Stimulated activated CD4-positive, alpha-beta T cell treated with anti-CD3 and anti-CD28 coated beads, TNF-alpha, amount 100 ng/mL, for 1 hour (primary cell): ENCODE measurements at places on chromosomes 1 and 21.

- DNase-seq = no peak
Observed at GRCh38 chr1:29259802-29260441, 23.6 kb downstream of the PTPRU start.

GRCh38 chr1:200354243-200354642 lies 55.6 kb downstream of the ZNF281 start:
- no peak for DNase-seq

- DNase-seq = no peak
Observed at GRCh38 chr1:1981142-1981500, 22.5 kb downstream of the CFAP74 start.

DNA sequence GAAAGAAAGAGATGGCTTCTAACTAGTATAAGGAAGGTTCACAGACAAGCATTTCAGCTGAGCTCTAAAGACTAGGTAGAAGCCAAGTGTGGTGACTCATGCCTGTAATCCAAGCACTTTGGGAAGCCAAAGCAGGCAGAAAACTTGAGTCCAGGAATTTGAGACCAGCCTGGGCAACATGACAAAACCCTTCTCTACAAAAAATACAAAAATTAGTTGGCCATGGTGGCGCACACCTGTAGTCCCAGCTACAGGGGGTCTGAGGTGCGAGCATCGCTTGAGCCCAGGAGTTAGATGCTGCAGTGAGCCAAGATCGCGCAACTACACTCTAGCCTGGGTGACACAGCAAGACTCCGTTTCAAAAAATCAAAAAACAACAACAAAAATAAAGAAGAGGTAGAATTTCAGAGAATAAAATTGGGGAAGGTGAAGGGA lies 27.8 kb downstream of the FBXO42 start:
- DNase-seq = no peak

DNA sequence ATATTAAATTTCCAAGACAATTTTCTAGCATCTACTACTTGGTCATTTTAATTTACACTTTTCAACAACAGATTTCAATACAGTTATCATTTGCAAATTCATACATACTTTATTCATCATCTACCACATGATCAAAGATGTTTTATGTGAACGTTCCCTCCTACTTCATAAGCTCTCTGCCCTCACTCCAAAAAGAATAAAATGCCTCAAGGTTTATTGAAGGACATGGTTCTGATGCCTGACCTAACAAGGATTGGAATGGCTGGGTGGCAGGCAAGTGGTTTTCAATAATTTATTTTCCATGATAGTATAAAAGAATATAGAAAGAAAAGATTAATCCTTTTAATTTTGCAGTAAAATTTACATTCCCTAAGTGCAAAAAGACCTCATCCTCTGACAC lies 5.4 kb downstream of the CDKN2C start:
- DNase-seq = no peak

- DNase-seq = no peak
Observed at GRCh38 chr1:70336050-70336449, 18.5 kb downstream of the ANKRD13C start.
